NCI-H524 treated with DMSO at 0.1 percent for 48 hours (cell line): ENCODE measurements at places on chromosomes 4 and X.

- DNase-seq = no peak
Observed at GRCh38 chrX:101958139-101958538, 26.3 kb upstream of the ZMAT1 start.

GRCh38 chr4:108651014-108651791 is 804 bp downstream of the OSTC start:
- DNase-seq = no peak

GRCh38 chrX:149641432-149641831 is 9.8 kb upstream of the TMEM185A start:
- no peak for DNase-seq

DNA sequence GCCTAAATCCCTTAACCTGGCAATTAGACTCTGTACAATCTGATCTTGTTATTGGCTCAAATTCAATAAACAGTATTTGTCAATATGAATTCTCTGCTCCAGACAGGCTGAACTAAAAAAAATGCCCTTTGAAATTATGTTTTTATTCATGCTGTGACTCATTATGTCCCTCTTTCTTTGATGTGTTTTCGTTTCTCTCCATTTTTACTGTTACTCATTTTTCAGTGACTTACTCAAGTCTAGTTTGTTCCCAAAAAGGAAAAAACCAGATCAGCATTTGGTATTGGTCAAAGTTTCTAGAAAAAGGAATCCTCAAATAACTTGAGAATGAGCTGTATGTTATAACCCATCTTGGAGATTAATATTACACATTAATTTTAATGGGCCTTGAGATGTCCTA is 40.4 kb downstream of the UNC5C start:
- DNase-seq = no peak

- DNase-seq = no peak
Observed at GRCh38 chrX:134453631-134454030, 6.3 kb upstream of the HPRT1 start.

- no peak for DNase-seq
Observed at GRCh38 chrX:46653482-46653881, 79.9 kb downstream of the CHST7 start.

DNA sequence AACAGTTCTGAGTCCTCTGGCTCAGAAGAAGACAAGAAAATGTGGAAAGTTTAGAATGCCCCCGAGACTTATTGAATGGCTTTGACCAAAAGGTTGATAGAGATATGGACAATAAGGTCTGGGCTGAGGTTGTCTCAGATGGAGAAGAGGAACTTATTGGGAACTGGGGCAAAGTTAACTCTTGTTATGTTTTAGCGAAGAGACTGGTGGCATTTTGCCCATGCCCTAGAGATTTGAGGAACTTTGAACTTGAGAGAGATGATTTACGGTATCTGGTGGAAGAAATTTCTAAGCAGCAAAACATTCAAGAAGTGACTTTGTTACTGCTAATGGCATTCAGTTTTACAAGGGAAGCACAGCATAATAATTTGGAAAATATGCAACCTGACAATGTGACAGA is 1549.3 kb upstream of the ADGRL3 start:
- DNase-seq = no peak

DNA sequence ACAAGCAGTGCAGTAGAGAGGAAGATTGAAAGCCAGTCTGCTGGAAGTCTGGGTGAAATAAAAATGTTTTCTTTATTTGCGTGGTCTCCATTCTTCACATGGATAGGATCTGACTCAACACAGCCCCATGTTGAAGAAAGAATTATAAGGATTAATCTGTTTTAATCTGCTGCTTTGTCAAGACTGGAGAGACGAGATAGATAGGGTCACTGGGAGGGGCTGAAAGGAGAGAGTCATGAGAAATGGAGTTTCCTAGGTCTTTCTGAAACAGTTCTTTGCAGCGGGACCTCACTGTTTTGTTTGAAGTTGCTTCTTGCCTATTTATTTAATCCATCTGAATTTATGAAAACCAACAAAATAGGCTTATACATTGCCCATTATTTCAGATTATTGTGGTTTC is 32.4 kb upstream of the RHOH start:
- no peak for DNase-seq

DNA sequence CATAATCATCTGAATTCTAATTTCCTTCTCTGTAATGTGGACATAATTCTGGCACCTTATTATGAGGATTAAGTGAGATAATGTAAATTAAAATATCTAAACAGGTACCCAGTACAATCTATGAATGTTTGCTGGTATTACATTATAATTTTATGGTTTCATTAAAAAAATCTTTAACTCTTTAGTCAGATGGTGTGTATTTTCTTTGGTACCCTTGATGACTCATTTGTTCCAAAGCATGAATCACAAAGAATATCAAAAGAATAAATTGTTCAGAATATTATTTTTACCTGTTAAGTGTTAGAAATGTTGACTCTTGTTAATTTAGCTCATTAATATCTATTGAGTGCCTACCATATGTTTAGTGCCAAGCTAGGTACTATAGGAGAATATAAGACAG is 74.3 kb downstream of the SNX25 start:
- DNase-seq = no peak

GRCh38 chr4:127479031-127479622 is 153.6 kb upstream of the INTU start:
- DNase-seq = no peak

- DNase-seq = no peak
Observed at GRCh38 chr4:99885063-99885664, 9.1 kb downstream of the LAMTOR3 start.

- no peak for DNase-seq
Observed at GRCh38 chr4:162456106-162456505, 292.3 kb upstream of the FSTL5 start.

- DNase-seq = no peak
Observed at GRCh38 chr4:103449296-103450023, 251.3 kb upstream of the CENPE start.

GRCh38 chr4:184344435-184344834 is 126.8 kb upstream of the ENPP6 start:
- no peak for DNase-seq

GRCh38 chr4:100952590-100952989 is 394.7 kb downstream of the PPP3CA start:
- no peak for DNase-seq

- DNase-seq = no peak
Observed at GRCh38 chrX:43165343-43165920, 387.5 kb upstream of the PPP1R2C start.

GRCh38 chrX:15790769-15791290 is 546 bp downstream of the ZRSR2 start:
- DNase-seq = no peak

DNA sequence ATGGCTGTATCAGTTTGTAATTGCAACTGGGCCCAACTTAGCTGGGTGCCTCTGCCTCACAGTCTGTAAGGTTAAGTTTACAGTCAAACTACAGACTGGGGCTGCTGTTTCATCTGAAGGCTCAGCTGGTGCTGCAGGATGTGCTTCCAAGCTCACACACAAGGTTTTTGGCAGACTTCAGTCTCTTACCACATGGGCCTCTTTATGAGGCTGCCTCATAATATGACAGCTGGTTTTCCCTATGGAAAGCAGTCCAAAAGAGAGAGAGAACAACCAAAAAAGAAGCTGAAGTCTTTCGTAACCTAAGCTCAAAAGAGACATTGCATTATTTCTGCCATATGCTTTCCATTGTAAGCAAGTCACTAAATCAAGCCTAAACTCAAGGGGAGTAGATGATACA is 271.7 kb downstream of the DCTD start:
- no peak for DNase-seq

DNA sequence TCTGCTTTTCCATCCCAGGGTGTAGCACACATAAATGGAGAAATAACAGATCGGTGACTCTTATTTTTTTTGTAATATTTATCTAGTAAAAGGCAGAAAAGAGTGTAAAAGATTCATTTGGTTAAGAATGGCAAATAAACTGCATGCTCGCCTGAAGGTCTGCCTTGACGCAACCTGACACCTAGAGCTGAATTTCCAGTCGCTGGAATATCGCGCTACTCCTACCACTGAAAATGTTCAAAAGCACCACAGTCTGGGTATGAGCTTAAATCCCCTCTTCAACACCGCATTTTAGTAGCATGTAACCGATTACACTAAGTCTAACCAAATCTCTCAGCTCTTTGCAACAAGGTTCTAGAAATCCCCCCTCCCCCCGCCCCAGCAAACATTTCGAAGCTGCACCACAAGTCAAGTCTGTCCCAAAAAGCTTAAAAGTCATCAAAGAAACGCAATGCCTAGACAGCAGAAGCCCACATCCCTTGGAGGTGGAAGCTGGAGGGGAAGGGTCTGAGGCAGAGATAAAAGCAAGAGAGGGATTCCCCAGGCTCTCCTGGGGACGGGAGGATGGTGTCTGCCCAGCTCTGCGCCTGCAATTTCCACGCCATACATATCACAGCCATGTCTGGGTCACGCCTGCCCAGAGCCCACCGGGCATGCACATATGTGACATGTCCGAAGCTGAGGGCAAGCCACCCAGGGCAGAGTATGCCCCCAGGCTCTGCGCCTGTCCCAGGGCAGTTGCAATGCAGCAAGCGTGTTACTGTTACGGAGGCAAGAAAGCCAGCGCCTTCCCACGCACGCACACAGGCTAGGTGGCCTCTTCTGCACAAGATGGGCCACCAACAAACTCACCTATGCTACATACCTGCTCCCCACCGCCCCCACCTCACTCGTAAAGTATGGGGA is 1.4 kb downstream of the FGF13 start:
- no peak for DNase-seq

GRCh38 chr4:78687818-78688217 is 88.3 kb upstream of the BMP2K start:
- no peak for DNase-seq

- DNase-seq = no peak
Observed at GRCh38 chrX:63657821-63658220, 127.2 kb downstream of the ARHGEF9 start.

- no peak for DNase-seq
Observed at GRCh38 chrX:74450803-74451449, 29.6 kb downstream of the SLC16A2 start.

DNA sequence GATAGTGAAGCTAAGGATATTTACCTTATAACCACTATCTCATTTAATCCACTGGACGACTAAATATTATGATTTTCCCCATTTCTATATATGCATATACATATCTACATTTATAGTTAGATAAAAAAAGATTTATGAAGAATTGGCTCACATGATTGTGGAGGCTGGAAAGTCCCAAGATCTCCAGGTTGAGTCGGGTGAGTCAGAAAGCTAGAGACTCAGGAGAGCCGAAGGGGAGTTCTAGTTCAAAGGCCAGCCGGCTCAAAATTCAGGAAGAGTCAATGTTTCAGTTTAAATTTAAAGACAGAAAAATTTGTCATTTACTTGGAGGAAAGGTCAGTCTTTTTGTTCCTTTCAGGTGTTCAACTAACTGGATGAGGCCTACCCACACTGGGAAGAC is 158.2 kb upstream of the CPEB2 start:
- no peak for DNase-seq

- peak; percentile 19 for DNase-seq
Observed at GRCh38 chrX:22666441-22666840, 333.3 kb upstream of the DDX53 start.

DNA sequence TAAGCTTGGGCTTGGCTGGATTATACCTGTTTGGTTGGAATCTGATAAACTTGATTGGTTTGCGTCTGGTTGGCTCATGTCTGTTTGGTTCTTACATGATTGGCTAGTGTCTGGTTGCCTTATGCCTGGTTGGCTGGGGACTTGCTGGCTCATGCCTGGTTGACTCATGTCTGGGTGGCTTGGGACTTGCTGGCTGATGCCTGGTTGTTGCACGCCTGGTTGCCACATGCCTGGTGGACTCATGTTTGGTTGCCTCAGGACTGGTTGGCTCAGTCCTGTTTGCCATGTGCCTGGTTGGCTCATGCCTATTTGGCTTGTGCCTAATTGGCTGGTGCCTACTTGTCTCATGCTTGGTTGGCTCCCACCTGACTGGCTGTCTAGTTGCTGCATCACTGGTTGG is 104.5 kb downstream of the APOOL start:
- DNase-seq = no peak

GRCh38 chr4:23504083-23504482 is 385.8 kb downstream of the PPARGC1A start:
- no peak for DNase-seq

DNA sequence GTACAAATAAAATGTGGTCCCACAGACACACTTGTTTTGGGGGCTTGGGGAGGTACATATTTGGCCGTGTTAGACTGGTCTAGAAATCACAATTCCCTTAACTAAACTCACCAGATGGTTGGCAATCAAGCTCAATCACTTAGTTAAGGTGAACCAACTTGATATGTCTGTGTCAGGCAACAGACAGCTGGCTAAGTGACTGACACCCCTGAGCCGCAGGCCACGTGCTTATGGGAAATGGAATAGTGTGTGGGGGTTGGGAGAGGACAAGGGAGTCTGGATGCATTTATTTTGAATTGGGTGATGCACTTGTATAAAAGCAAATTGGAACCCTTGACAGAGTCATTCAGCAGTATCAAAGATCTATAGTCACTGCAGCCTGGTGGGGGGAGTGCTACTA is 209.0 kb downstream of the HS6ST2 start:
- DNase-seq = peak; percentile 88

- DNase-seq = no peak
Observed at GRCh38 chrX:144798972-144799371, 448.3 kb upstream of the SPANXN1 start.

- no peak for DNase-seq
Observed at GRCh38 chr4:100317032-100317864, 127.0 kb upstream of the DDIT4L start.

DNA sequence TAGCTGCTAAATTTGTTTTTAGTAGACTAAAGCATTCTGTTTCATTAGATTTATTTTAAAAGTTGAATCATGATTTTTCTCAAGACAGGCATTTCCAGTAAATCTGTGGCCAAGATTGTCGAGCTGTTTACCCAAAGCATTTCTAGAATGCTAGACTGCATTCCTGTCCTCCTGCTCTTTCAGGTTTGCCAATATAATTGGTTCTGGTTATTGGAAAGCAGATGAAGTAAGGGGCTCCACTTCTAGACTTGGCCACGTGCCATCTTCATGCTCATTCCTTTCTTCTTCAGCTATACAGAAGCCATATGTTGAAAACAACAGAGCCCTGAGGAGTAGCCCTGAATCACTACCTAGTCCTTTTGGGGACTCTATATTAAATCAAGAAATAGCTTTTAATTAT is 62.5 kb downstream of the PGRMC2 start:
- peak; percentile 52 for DNase-seq

- DNase-seq = no peak
Observed at GRCh38 chr4:82223715-82224114, 150.1 kb downstream of the HNRNPD start.

DNA sequence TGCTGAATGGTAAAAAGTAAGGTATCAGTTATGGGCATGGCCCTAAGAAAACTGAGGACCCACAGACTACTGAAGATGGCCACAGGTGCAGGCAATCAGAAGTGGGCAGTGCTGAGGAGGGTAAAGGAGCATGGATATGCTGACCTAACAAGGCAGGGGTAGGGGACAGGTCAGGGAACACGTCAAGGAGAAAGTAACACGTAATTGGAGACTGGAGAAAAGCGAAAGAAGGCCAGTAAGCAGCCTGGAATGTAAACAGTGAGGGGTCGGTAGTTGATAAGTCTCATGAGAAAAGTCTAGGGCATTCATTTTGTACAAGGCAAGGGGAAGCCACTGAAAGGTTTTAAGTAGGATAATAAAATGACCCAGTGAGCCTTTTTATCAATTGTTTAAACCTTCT is 153.3 kb downstream of the PRDM5 start:
- no peak for DNase-seq
